NCI-H187 treated with DMSO at 0.1 percent for 48 hours (cell line): ENCODE measurements at places on chromosomes 1 and 21.

DNA sequence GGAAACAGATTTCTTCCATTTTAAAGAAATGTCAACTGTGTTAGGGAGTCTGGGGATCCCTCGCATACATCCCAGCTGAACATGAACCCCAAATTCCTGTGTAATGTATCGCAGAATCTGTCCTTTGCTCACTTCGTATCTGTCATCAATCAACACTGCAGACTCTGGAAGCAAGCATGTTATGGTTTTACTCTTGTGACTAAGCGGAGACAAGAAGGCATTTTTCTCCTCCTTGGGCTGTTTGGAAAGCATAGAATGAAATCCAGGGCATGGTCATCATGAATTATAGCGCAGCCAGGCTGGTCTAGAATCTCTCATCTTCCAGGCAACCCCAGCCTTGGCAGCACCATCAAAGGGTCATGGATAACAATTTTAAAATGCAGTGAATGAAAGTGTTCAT lies 290.2 kb downstream of the KIF26B start:
- no peak for DNase-seq

GRCh38 chr1:213166852-213167251 lies 115.8 kb downstream of the RPS6KC1 start:
- DNase-seq = no peak

DNA sequence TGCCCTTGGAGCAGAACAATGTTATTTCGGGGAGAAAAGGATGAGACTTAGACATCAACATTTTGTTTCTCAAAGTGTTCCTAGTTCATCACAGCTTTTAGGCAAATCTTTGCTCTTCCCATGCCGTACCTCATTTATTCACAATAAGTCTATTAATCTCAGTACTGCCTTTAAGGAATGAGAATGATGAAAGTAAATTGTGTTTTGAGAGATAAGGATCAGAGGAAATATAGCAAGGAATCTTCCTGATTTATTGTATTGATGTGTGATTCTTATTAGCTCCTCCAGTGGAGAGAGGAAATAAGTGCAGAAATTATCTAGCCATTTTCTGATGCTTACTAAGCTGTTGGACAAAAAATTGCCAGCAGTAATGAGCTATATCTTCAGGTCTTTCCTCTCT lies 2.0 kb downstream of the POLR3C start:
- no peak for DNase-seq

- no peak for DNase-seq
Measured at GRCh38 chr21:35578831-35579471, 481.4 kb downstream of the SETD4 start.

GRCh38 chr1:85427331-85427730 lies 37.6 kb downstream of the DDAH1 start:
- DNase-seq = no peak

DNA sequence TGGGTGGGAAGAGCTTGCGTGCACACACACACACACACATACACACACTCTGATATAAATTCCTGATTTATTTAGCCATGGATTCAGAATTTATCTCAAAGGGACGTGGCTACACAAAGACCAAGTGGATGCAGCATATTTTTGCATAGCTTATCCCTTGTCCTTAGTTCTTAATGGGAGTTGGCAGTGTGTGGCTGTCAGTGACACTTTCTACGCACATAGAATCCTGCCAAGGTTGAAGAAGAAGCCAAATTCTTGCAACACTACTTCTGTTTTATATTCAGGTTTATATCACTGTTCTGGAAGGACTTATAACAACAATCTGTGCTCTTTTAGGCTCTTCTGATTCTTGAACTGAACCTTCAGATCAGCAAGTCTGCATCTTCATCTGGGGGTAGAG lies 292.7 kb downstream of the CAMTA1 start:
- DNase-seq = no peak

GRCh38 chr1:47727051-47727696 lies 270.0 kb downstream of the TRABD2B start:
- DNase-seq = no peak

- DNase-seq = no peak
Measured at GRCh38 chr1:81506699-81507098, 294.0 kb upstream of the ADGRL2 start.

- no peak for DNase-seq
Measured at GRCh38 chr1:110585481-110585880, 20.7 kb downstream of the KCNA2 start.

DNA sequence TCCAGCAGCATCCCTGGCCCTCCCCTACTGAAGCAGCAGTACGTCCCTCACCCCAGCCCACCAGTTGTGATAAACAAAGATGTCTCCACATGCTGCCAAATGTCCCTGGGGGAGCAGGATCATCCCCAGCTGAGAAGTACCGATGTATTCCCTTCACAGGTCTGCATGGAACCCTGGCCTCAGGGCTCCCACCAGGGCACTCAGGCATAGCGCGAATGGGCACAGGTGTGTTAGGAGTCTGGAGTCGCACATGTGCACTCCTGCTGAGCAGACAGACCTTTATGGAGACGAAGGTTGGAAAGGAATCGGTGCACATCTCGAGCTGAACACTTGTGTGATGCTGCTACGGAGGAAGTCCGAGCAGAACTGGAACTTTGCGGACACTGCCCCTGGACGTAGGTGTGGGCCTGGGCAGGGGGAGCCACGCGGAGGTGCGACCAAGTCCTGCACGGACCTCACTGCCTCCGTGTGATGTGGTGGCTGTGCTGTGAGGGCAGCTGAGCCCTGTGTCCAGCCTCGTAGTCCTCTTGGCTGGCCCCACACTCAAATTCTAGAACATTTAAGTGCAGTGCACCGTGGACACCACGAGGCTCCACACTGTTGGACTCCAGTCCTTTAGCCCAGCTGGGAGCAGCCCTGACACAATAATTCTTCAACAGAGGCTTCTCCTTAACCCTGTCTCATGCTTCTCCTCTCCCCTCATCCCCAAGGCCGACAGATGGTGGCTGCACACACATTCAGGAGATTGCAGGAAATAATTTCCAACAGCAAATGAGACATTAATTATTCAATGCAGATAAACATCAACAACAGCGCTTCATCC lies 43.4 kb downstream of the RSPH1 start:
- no peak for DNase-seq

- DNase-seq = no peak
Measured at GRCh38 chr1:176522310-176522845, 59.4 kb downstream of the PAPPA2 start.

- DNase-seq = no peak
Measured at GRCh38 chr1:228218513-228219244, 10.8 kb downstream of the OBSCN start.

- no peak for DNase-seq
Measured at GRCh38 chr1:85611856-85612255, 31.3 kb downstream of the CCN1 start.

GRCh38 chr1:226948051-226948450 lies 8.0 kb downstream of the COQ8A start:
- DNase-seq = no peak

GRCh38 chr1:24027838-24028468 lies 47.8 kb upstream of the SRSF10 start:
- no peak for DNase-seq

DNA sequence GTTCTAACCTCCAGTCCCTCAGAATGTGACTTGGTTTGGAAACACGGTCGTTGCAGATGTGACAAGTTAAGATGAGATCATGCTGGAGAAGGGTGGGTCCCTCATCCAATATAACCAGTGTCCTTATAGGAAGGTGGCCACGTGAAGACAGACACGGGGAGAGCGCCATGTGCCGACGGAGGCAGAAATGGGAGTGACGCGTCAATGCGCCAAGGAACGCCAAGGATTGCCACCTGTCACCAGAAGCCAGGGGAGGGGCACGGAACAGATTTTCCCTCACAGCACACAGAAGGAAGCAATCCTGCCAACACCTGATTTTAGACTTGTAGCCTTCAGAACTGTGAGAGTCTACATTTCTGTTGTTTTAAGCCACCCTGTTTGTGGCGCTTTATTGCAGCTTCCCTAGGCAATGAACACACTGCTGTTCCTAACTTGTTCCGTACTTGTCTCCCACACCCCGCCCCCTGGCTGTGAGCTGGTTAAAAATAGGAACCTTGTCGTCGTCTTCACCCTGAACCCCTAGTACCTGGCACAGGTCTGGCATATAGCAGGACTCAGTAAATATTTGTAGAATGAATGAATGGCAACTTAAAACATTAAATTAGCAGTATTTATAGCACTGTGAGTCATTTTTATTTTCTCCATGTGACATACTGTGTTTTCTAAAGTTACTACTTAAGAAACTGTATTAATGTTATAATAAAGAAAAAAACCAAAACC lies 14.2 kb downstream of the RIMS3 start:
- no peak for DNase-seq

DNA sequence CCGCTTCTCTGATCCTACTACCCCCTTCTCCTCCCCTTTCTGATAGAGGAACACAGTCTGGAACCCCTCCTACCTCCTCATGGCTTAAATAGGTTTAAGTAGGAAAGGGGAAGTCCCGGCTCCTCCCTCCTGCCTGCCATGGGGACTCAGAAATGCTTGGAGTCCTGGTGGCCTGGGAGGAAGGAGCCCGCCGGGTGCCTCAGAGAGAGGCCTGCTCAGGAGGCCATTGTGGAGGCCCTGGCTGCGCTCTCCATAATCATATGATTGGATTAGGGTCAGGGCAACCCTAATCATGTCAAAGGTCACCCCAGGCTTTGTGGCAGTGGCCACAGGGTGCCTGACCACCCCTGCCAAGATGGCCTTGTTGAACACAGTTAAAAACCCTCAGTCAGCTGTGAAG lies 29.0 kb downstream of the WNT3A start:
- DNase-seq = no peak

DNA sequence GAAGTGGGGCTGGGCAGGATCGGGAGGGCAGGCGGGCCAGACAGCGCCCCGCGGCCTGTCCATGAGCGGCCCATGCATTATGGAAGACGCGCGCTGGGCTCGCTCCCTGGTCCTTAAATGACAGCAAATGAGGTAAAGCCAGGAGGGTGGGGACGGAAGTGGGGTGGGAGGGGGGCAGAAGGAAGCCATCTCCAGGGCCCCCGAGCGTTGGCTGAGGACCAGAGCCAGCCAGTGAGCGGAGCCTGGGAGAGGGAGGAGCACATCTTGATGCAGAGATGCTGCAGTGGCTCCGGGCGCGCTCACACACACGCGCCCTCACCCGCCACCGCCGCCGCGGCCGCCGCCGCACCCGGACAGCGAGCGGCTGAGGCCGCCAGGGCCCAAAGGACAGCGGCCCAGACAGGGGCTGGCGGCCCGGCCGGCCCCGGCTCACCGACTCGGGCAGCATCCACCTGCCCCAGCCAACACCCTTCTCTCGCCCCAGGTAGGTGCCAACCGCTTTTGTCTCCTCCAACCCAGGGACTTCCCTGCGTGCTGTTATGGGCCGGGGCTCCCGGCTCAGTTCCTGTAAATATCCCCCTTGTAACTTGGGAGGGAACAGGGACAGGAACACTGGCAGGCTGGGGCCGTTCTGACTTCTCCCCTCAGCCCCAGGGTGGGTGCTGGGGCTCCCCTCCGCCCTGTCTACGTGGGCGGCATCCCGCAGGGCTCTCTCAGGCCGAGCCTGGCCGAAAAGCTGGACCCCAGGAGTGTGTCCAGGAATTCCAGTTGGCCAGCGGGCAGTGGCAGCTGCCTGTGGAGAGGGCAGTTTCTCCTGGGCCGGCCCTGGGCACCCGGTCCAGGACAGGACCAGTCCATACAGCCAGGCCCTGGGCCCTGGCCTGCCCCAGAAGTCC lies at the start of gene CNTN2:
CNTN2 (plus strand) TSS at position 302 of the 896 bp plus-strand sequence. CDS start 9,974 bp downstream, outside the sequence.
- DNase-seq = no peak

- DNase-seq = no peak
Measured at GRCh38 chr21:42763581-42764442, 110.4 kb downstream of the PDE9A start.

DNA sequence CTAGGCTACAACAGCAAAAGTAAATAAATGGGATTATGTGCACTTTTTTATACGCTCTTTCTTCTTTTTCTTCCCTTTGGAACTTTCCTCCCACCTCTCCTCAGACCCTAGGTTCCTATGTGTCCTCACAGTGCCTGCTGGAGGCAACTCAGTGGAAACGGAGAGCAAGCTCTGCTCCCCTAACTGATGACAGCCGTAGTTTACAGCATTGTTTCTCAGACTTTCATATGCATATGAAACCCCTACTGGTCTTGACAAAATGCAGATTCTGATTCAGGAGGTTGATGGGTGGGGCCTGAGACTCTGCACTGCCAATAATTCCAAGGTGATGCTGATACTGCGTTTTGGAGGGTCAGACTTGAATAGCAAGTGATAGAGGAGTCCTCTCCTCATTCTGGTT lies 34.3 kb upstream of the HMCN1 start:
- no peak for DNase-seq

DNA sequence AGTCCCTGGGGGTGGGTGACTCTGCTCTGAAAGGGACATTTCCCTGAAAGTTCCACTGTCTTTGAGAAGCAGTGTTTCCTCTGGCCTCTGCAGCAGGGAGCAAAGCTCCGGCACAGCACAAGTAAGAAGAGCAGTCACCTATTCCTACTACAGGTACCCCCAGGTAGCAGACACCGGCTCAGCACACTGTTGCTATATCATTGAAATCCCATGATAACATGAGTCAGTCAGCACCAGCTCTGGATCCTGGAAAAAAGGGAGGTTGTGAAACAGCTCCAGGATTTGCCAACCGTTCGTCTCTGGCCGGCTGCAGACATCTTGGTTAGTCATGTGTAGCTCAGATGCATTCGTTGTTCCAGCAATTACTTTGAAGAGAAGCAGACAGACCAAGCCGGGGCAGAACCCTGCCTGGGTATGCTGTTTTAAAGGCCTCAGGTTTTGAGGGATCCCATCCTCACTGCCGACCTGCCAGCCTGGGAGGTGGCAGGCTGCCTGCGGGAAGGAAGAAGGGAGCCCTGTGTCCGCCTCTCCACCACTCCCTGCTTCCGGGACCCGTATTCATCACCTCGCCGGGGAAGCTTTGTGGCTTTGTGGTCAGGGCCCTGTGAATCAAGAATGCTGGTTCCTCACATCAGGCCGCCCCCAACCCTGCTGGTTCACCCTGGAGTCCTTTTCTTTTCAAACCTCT lies 139.2 kb downstream of the CLIC6 start:
- DNase-seq = no peak

- DNase-seq = no peak
Measured at GRCh38 chr1:6889875-6890480, 104.7 kb downstream of the CAMTA1 start.

- DNase-seq = no peak
Measured at GRCh38 chr1:186904361-186904760, 75.6 kb downstream of the PLA2G4A start.

DNA sequence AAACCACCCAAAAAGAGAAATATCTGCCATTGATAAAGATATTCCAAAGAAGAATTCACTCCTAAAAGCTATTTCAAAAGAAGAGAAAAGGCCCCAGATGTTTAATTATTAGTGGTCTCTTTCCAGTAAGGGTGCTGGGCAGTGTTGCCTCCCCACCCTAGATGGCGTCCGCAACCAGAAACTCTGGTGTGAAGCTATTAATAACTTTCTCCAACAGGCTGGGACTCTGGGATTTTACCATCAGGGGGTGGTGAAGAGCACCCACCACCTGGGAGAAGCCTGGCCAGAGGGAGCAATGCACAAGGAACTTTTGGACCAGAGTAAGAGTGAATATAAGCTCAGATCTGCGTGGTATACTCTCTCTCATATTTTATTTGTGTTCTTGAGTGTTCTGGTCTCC lies 115.4 kb upstream of the TIAM1 start:
- DNase-seq = no peak

DNA sequence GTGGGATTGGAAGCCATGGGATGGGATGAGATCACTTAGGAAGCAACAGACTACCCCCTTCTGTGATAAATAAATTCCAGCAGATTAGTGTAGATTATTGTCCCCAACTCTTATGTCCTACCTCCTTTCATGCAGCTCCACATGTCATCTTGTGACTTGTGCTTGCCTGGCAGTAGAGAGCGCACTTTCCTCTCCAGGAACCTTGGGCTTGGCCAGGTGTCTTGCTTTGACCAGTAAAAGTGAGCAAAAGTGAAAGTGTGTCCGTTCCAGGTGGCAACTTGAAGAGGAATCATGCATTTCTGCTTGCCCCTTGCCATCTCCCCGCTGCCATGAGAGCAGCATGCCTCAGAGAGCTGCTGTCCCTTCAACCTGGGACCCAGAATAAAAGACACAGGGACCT lies 122.9 kb upstream of the ERG start:
- no peak for DNase-seq
